ENCODE measurements at places on chromosomes 3 and 15. TPM values are rescaled to one million over a fixed set of nuclear protein-coding genes. Genes with fewer than 3 reads are reported as not detected.

DNA sequence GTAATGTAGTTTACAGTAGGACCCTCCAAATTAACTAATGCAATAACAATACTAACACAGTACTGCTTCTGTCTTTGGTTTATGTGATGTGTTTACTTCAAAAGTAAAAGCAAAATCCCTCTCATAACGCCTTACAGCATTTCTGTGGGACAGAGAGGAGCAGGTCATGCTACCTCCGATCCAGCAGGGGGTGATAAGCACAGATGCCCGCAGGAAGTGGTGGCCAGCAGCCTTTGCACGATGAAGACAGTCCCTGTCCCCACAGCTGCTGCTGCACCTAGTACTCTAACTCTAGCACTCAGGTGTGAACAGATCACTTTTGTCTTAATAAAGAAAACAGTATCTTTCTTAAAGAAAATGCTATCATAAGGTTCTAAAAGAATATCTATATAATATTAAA, 38.3 kb downstream of the ANO10 start:
- no peak for DNase-seq

GRCh38 chr3:48082580-48083184, 66.5 kb upstream of the MAP4 start:
- DNase-seq, result no peak

GRCh38 chr3:186444288-186444687, 82.3 kb upstream of the DGKG start:
- no peak for DNase-seq

GRCh38 chr3:179247289-179248015, 3.5 kb downstream of the KCNMB3 start:
- DNase-seq, result no peak

- peak; percentile 72 for DNase-seq
These were observed 2.3 kb downstream of the SETD5 start for GRCh38 chr3:9399746-9400145.

DNA sequence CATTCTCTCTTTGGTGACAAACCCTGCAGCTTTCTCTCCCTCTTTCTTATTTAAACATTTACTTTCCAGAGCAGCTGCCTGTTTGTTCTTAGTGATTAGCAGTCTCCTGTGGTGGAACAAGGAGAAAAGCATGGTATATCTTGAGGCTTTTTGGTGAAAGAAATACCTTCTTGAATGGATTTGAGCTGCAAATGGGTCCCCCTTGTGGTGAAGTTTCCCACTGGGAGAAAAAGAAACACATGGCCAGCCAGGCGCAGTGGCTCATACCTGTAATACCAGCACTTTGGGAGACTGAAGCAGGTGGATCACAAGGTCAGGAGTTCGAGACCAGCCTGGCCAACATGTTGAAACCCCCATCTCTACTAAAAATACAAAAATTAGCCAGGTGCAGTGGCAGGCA, 48.3 kb upstream of the ACP3 start:
- DNase-seq, result no peak

DNA sequence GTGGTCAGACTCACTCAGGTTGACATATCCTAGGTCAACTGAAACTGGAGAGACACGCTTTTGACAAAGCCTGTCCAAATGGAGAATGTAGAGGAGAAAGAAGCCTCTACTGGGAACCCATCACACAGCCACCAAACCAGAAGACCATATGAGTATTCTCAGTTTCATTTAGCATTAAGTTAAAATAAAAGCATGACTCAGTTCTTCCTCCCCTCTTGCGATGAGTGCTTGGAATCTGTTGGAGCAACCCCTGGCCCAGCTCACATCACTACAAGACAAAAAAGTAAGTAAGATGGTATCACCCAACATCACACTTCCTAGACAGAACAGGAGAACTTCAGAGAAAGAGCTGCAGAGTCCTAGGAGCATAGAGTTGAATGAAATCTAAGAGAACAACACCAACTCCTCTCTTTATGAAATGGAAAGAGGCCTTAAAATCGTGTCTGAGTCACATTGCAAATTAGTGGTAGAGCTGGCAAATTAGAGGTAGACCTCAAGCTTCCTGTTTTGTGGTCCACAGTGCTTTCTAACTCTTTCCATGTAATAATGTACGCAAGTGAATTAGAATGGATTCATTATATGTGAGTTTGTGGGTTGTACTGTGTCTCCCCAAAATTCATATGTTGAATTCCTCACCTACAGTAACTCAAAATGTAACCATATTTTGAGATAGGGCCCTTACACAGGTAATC, 51.2 kb downstream of the FGF12 start:
- no peak for DNase-seq

GRCh38 chr3:42851228-42851834, 24.3 kb downstream of the CYP8B1 start:
- DNase-seq, result no peak

- DNase-seq, result no peak
These were observed 19.1 kb upstream of the FSTL1 start for GRCh38 chr3:120469882-120470301.

Gene KLHL40
- polyA plus RNA-seq, result not detected

Gene SLC12A1
- polyA plus RNA-seq, result not detected

Gene SPTBN5
- 0.05 TPM for polyA plus RNA-seq

Gene SLC6A11
- polyA plus RNA-seq, result not detected

Gene ZNF662
- polyA plus RNA-seq, result 2.1 TPM

Gene NRG4
- not detected for polyA plus RNA-seq
